ENCODE measurements at places on chromosomes 4 and X.

DNA sequence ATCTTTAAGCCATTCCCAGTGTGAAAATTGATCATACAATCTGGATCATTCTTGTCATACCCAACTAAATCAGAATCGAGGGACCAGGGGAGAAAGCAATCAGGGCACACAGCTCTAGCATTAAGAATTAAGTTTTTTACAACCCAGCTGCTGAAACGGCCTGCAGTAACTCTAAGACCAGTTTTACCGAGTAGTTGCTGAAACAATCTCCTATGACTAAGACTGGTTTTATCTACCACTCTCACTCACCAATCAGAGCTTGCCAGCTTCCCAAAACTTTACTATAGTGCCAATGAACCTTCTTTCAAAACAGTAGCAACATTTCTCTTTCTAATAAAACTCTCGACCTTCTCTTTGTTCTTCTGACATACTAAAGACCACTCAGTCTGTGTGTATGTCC, 2.8 kb upstream of the SAP30 start:
- no peak for DNase-seq

DNA sequence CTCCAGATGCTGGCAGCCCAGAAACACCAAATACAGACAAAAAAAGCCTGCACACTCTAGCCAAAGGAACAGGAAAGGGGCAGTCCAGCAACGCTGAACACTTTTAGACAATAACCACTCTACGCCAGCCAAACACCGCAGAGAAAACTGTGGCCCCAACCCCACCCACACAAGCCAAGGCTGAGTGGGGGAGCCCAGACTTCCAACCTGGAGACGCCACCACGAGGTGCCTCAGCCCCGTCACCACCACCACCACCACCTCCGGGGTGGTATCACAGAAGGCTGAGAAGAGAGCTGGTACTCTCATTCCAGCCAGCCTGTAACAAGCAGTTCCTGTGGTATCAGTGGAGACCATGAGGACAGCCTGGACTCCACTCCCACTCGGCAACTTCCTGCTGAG, 22.8 kb downstream of the MEPE start:
- no peak for DNase-seq

GRCh38 chrX:20432746-20433387, 166.2 kb upstream of the RPS6KA3 start:
- DNase-seq = no peak

GRCh38 chr4:147340111-147340510, 140.8 kb upstream of the EDNRA start:
- DNase-seq = no peak

DNA sequence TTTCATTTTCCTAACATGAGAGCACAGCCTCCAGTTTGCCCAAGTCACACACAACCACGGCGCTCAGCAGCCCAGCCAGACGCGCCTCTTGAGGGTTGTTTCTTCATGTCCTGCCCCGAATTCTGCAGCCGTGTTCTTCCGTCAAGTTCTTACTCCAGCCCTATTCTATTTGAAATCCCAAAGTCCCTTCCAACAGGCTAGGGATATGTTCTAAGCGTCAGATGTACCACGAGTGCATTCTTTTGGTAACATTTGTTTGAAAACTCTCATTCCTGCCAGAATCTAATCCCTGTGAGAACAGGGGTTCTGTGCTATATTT, 23.1 kb downstream of the ACSL1 start:
- DNase-seq = no peak

DNA sequence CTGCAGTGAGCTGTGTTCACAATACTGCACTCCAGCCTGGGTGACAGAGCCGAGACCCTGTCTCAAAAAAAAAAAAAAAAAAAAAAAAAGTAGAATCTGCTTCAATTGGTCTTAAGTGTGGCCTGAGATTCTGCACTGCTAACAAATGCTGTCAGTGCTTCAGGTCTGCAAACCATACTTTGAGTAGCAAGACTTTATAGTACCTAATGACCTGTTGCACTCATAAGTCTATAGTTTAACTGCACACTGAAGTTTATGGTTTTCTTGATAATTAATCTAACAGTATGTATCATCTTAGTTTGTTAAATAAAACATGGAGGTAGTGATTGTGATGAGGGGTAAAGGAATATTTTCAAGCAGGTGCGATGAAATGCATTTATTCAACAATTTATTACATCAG, 135.6 kb downstream of the STAG2 start:
- DNase-seq = no peak

DNA sequence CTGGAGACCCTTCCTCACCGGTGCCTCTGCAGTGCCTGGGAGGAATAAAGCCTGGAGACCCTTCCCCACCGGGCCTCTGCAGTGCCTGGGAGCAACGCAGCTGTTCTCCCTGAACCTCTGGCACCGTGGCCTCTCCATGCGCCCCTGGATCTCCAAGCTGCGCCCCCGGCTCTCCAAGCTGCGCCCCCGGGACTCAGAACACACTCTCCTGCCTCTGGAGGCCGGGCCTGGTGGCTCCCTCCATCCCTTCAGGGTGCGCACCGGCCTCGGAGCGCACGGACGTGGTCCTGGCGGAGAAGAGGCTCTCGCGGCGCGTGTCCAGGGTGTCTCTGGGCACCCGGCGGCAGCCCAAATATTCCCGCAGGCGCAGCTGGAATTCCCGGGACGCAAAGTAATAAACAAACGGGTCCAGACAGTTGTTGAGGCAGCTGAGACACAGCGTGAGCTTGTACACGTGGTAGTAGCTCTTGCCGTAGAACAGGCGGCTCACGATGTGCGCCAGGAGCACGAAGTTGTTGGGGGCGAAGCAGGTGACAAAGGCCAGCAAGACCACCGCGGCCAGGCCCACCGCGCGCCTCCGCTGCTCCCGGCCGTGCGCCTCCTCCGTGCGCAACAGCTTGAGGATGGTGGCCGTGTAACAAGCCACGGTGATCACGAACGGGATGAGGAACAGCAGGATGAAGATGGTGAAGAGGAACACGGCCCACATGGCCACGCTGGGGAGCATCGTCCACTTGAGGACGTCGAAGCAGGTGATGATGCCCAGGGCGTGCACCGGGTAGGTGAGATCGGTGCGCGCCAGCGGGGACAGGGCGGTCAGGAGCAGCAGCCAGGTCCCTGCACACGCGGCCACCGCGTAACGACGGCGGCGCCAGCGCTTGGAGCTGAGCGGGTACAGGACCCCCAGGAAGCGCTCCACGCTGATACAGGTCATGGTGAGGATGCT, 12.8 kb upstream of the ASMTL start:
- no peak for DNase-seq

GRCh38 chr4:38284294-38285030, 324.3 kb downstream of the PTTG2 start:
- DNase-seq = no peak

DNA sequence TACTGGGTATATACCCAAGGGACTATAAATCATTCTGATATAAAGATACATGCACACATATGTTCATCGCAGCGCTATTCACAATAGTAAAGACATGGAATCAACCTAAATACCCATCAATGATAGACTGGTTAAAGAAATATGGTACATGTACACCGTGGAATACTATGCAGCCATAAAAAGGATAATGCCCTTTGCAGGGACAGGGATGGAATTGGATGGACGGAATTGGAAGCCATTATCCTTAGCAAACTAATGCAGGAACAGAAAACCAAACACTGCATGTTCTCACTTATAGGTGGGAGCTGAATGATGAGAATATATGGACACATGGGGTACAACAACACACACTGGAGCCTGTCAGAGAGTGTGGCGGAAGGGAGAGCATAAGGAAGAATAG, 55.9 kb downstream of the DCK start:
- no peak for DNase-seq

DNA sequence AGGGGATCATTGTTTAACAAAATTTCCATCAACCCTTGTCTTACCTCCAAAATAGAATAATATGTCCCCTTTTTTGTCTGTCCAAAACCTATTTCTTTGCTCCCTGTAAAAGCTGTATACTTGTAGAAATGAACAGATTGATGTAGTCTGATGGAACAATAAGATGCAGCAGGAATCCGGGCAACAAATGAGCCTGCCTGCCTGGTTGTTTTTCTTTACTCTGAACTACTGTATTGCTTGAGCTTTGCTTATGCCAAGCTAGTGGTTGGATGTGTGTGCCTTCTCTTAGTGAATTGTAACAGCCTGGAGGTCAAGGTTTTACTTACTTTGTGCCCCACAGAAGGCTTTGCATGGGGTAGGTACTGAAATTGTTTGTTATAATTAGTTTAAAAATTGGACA, 116.2 kb upstream of the TLL1 start:
- DNase-seq = no peak

DNA sequence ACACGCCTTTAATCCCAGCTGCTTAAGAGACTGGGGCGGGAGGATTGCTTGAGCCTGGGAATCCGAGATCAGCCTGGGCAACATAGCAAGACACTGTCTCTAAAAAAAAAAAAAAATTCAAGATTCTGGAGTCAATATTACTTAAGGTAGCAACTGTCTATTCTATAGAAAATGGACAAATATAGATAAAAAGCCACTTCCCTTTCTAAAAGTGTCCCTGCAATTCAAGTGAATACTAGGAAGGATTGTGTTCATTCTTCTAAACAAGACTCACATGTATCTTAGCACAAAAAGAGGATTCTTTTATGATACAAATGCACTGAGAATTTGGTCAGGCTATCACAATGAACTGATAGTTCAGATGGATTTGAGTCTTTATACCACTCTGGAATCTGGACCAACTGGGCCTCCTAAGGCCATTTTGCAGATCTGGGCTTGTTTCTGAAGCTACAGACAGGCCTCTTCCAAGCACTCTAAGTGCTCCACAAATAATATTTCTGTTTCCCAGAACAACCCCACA, 7.0 kb downstream of the PKD2 start:
- no peak for DNase-seq

DNA sequence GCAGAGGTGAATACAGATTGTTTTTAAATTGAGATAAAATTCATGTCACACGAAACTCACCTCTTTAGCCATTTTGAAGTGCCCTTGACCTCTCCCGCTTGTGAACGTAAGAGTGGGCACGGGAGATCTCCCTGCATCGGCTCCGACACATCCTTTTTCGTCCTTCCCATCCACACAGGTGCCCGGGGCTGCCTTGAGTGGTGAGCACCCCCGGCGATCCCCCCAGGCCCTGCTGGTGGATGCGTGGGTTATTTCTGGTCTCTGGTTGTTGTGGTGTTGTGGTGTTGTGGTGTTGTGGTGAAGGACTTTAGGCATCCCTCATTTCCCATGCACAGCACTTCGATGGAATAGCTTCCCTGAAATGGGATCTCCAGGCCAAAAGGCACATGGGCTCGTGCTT, 46.1 kb downstream of the PSAPL1 start:
- DNase-seq = no peak

DNA sequence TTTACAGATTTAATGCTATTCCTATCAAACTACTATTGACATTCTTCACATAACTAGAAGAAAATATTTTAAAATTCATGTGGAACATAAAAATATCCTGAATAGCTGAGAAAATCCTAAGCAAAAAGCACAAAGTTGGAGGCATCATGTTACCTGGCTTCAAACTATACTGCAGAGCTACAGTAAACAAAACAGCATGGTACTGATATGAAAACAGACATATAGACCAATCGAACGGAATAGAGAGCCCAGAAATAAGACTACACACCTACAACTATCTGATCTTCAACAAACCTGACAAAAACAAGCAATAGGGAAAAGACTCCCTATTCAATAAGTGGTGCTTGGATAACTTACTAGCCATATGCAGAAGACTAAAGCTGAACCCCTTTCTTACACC, 273.4 kb upstream of the GRIA3 start:
- no peak for DNase-seq

DNA sequence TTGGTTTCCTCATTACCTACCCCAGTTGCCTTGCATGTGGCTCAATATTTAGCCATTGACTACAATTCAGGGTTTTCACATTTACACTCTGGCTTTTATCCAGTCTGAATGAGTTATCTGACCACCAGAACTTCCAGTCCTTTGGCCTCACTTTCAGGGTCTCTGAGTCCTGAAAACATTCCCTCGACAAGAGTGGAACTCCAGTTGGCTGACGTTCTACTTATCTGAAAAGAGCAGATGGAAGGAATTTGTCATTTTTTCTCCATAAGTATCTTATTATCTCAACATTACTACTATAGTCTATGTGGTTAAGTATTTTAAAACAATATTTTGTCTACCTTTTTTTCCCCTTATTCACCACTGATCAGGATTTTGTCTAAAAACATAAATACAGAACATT, 5.2 kb upstream of the CASP6 start:
- DNase-seq = no peak

GRCh38 chr4:144611850-144612249, 34.1 kb upstream of the HHIP start:
- DNase-seq = no peak

DNA sequence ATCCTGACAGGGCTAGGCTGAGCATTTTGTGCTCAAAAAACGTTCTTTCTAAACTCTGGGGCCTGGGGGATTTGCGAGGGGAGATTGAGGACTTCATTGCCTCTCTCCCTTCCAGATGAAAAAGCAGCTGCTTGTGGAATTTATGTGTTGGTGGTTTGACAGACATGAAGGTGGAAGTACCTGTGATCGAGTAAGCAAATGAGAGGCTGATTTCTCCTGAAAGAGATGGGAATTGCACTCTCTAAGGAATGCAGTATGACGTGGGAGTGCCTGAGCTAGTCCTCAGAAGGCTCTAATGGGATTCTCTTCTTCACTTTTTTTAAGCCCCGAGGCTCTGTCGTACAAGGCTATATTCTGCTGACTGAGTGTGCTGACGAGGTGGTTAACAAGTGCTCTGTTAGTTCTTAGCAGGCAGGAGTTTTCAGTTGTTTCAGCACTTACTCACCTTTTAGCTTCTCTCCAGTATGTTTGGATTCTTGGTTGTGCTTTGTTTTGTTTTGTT, 426.8 kb upstream of the CNKSR2 start:
- DNase-seq = no peak

GRCh38 chrX:2548711-2549423, 48.1 kb upstream of the DHRSX start:
- DNase-seq = no peak

DNA sequence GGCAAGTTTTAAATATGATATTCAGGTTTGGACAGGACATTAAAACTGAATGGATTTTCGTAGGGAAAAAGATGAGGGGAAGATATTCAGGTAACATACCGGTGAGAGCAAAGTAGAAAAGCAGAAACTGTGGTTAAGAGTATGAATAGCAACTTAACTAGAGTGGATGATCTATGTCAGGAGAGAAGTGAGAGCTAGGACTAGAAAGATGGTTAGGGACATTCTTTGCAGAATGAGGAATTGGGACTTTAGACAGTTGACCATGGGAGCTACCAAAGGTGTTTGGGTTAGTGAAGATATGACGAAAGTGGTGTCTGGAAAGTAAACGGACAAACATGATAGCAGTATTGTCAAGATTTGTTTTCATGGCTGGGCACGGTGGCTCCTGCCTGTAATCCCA, 45.2 kb downstream of the ANXA5 start:
- DNase-seq = no peak

DNA sequence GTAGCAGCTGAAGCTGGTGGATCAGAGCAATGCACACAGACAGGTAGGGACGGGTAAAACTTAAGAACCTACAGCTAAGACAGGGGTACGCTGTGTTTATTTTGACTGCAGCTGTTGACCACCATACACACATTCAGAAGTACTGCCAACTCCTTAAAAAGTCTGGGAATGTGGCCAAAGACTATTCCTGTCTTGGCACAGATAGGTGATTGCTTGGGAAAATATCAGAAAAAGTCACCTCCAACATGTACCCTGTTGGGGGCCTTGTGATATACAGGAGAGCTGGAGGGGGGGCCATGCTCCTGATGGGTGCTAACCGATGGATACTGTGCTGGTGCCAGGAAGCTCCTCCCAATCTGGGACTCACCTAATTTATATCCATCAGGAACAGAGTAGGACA, 121.2 kb downstream of the VCX2 start:
- DNase-seq = no peak

GRCh38 chr4:113358784-113359183, 309.3 kb downstream of the ANK2 start:
- no peak for DNase-seq

GRCh38 chr4:20687864-20688263, 12.4 kb upstream of the PACRGL start:
- DNase-seq = no peak

Data from activated T-cell treated with anti-CD3 and anti-CD28 coated beads for 24 hours (primary cell).